ENCODE measurements at places on chromosomes 1 and 21.

GRCh38 chr1:215022741-215023141, 59.8 kb upstream of the KCNK2 start:
- no peak for DNase-seq

- no peak for DNase-seq
These were observed 172.3 kb downstream of the SIPA1L2 start for GRCh38 chr1:232457595-232457994.

DNA sequence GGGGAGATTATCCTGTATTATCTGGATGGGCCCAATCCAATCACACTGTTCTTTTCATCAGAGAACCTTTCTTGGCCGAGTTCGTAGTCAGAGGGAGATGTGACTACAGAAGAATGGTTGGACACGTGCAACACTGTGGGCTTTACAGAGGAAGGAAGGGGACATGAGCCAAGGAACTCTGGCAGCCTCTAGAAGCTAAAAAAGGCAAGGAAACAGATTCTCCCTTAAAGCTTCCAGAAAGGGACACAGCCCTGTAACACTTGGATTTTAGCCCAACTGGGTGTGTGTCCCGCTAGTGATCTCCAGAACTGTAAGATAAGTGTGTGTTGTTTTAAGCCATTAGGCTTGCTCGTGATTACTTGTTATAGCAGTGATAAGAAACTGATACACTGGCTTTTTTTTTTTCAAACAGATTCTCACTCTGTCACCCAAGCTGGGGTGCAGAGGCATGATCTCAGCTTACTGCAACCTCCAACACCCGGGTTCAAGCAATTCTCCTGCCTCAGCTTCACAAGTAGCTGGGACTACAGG, 53.9 kb upstream of the FBXO28 start:
- no peak for DNase-seq

GRCh38 chr1:150955280-150955679, 19.4 kb downstream of the CERS2 start:
- no peak for DNase-seq

- DNase-seq: no peak
These were observed 116.6 kb upstream of the PRDX6 start for GRCh38 chr1:173360487-173361063.

- no peak for DNase-seq
These were observed 17.3 kb downstream of the TENT5C start for GRCh38 chr1:117623141-117623540.

DNA sequence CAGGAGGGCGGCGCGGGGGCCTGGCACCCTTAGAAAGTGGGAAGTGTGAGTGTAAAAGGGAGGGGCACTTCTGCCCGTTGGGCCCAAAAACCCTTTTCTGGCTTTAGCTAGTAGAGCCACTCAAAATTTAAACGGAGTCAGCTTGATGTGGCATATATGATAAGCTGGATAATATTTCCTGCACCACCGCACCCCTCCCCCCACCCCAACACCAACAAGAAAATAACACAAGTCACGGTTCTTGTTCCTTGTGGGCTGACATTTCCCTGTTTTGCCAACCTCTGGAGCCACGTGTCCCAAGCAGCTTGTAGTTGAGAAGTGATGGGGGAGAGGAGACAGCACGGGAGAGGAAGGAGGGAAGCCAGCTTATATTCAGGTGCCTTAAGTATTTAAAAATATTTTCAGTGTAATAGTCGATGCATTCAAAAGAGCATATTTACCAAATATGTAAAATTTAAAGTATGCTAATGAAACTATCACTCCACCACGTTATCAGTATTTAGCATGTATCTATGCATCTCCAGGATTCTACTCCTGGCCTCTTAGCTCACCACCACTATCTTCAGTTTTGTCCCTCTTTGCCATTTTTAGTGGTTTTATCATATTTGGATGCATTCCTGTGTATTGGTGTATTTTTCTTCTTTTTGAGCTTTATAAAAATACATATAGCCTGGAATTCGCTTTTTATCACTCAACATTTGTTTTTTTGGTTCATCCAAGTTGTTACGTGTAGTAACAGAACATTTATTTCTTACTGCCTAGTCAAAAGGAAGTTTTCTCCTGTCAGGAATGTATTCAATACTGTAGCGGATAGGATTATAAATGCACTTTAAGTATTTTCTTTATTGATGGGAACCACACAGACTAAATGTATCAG, 773 bp upstream of the DDX59 start:
- DNase-seq: peak; percentile 82
